DMS153 (cell line): ENCODE measurements at places on chromosomes 6 and 20.

DNA sequence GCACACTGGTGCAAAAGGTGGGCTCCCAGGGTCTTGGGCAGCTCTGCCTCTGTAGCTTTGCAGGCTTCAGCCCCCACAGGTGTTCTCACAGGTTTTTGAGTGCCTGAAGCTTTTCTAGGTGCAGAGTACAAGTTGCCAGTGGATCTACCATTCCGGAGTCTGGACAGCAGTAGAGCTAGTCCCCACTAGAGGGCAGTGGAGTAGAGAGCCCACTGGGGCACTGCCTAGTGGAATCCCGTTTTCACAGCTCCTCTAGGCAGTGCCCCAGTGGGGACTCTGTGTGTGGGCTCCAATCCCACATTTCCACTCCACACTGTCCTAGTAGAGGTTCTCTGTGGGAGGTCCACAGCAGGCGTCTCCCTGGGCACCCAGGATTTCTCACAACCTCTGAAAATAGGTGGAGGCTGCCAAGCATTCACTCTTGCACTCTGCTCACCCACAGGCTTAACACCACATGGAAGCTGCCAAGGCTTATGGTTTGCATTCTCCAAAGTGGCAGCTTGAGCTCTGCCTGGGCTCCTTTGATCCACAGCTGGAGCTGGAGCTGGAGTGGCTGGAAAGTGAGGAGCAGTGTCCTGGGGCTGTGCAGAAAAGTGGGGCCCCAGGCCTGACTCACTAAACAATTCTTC lies 86.3 kb upstream of the PROKR2 start:
- DNase-seq: no peak

- DNase-seq: no peak
Measured at GRCh38 chr6:55399351-55399750, 72.1 kb downstream of the GFRAL start.

- DNase-seq: no peak
Measured at GRCh38 chr20:17835240-17835933, 133.2 kb downstream of the SNX5 start.

DNA sequence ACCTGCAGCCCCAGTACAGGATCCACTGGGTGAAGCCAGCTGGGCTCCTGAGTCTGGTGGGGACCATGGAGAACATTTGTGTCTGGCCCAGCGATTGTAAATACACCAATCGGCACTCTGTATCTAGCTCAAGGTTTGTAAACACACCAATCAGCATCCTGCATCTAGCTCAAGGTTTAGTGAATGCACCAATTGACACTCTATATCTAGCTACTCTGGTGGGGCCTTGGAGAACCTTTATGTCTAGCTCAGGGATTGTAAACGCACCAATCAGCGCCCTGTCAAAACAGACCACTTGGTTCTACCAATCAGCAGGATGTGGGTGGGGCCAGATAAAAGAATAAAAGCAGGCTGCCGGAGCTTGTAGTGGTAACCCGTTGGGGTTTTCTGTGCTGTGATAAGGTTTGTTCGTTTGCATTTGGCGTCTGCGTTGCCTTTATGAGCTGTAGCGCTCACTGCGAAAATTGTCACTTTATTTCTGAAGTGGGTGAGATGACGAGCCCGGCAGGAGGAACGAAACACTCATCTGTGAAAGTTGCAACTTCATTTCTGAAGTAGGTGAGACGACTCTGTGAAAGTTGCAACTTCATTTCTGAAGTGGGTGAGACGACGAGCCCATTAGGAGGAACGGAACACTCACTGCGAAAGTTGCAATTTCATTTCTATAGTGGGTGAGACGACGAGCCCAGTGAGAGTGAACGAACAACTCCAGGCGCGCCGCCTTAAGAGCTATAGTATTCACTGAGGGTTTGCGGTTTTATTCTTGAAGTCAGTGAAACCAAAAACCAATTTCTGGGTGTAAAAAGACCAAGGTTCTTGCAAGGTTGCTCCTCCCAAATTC lies 31.1 kb downstream of the SERPINB6 start:
- DNase-seq: no peak

GRCh38 chr6:10401632-10402223 lies 13.1 kb downstream of the TFAP2A start:
- DNase-seq: no peak

GRCh38 chr6:148998704-148999103 lies 251.9 kb downstream of the UST start:
- no peak for DNase-seq

DNA sequence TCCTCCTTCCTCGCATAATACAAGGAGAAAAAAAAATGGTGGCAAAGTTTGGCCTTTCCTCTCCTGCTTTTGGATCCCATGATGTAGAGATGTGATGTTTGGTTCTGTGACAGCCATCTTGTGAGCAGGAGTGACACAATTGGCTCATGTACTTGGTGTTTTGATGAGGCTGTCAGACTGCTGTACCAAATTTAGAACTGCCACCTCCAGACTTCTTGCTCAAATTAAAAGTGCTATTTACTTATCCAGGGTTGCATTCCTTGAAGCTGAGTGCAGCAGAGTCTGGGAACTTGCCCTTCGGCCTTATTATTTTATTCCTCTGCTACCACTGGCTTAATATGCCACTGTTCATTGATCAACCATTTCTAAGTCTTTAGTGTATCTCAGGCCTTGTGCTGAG lies 21.9 kb downstream of the BCAS1 start:
- DNase-seq: no peak

DNA sequence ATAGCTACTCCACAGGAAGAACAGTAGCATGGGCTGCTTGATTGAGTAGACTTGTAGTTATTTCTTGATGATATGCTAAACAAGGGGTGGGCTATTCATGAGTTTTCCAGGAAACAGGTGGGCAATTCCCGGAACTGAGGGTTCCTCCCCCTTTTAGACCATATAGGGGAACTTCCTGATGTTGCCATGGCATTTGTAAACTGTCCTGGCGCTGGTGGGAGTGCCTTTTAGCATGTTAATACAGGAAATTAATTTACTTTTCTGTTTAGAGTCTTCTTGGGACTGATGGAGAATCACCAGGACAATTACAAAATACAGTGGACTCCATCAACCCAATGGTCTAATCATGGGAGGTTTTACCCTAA lies 22.7 kb downstream of the CYP24A1 start:
- DNase-seq: no peak

DNA sequence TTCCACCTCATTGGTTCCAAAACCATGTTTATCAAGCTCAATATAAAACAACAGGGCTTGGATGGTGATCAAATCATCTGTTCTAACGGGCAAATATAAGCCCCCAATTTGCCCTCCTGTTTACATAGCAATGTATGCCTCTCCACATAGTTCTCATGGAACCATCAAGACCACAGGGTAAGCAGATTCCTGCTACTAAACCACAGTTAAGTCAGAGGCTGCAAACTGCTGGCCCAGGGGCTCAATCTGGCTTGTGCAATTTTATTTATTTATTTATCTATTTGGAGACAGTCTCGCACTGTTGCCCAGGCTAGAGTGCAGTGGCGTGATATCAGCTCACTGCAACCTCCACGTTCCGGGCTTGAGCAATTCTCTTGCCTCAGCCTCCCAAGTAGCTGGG lies 18.9 kb upstream of the MTHFD1L start:
- DNase-seq: no peak

- DNase-seq: no peak
Measured at GRCh38 chr6:129498541-129498940, 211.4 kb downstream of the ARHGAP18 start.

DNA sequence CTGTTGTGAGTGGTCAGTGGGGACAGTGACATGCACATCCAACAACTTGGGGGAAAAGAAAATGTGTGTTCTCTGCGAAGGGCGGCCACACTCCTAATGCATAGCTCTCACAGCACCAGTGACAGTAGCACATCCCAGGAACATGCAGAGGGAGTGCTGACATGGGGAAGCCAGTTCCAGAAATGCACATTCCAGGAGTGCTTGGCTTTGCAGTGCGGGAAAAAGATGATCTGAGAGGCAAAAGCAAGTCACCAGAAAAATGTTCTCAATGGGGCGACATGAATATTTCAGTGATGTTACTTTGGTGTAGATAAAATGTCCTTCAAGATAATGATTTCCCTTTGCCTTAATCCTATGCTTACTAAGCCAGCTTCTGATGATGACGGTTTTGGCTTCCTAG lies 42.9 kb upstream of the PDE10A start:
- DNase-seq: no peak

GRCh38 chr6:16302721-16303552 lies 64.5 kb downstream of the GMPR start:
- DNase-seq: no peak

DNA sequence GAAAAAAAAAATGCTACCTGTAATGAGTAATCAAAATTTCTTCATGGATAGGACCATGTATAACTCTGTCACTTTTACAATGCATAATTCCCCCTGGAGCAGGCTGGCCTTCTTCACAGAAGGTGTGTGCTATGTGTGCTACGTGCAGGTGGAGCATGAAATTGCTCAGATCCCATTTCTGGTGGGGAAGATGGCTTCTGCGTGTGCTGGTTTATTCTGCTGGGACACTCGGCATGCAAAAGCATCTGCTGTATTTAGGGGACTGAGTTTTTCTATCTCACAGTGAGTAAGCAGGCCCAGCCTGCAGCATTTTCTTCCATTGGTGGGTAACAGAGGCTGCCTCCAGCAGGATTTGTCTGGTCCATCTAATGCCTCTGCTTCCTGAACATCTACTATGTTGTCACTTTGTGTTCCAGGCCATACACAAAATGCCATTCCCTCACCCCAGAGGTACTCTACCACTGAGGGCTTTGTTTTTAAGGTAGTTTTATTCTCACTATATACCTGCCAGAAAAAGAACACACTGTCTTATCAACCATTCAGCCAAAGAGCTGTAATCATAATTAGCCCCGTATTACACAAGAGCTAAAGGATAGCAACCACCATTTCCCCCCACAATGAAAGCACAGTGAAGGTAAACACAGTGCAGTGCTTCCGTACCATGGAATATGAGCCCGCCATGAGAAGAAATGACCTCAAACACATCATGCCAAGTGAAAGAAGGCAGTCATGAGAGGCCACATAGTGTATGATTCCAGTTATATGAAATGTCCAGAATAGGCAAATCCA lies 62.4 kb downstream of the SYNDIG1 start:
- no peak for DNase-seq

- DNase-seq: no peak
Measured at GRCh38 chr6:90865513-90865912, 278.6 kb upstream of the MAP3K7 start.
